ENCODE measurements at places on chromosomes 5 and 9.
A peak's percentile ranks its signal among the peaks of the same experiment; 100 is the strongest.

DNA sequence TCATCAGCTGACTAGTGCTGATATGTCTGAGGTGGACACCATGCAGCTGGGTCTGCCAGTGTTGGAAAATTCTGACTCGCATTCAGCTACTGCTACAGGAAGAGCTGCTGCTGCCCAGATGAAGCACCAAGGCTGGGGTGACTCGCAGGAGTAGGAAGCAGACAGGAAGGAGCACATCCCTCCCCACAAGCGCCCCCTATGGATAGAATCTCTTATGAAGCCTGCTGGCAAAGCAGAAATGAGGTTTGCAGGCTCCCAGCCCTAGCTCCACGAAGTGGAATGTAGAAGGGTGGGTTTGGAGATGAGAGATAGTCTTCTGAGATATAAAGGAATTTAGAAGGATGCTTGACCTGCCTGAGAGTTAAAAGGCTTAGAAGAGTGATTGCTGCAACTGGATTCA is 443.0 kb downstream of the ACTL7B start:
- peak; percentile 31 for DNase-seq

- no peak for DNase-seq
Observed at GRCh38 chr5:132457371-132458225, 33.0 kb downstream of the IRF1 start.

DNA sequence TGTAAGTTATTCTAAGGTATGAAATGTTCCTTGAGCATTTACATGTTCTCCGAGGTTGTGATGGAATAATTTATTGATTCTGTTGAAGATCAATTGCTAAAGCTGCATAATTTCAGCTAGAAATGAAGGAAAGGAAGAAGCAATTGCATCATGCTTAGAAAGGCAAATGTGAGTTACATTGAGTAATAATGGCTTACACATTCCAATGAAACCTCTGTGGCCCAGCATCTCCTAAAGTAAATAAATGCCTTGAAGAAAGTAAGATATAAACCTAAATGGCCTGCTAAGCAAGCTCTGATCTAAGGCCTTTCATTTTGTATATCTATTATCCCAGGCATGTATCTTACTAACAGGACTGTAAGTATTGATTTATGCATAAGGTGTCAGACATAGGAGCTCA is 677.3 kb upstream of the RGMB start:
- DNase-seq = no peak

- DNase-seq = no peak
Observed at GRCh38 chr9:120265791-120266190, 314.2 kb downstream of the CDK5RAP2 start.

GRCh38 chr9:114409103-114409780 is 21.5 kb upstream of the AKNA start:
- no peak for DNase-seq

DNA sequence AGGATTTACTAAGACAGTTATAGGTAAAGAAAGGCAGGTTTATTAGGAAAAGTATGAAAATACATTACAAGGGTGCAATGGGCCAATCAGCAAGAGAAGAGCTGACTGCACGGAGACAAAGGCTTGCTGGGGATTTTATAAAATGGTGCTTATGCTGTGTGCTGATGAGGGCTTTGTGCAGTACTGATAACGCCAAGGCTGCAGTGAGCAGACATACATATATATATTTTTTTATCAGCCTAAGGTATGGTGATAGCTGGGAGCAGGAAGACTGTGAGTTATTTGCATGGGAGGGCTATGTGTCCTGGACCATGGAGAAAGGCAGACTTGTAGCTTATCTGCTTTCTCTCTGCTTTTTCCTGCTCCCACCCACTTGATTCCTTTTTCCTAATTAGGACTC is 208.1 kb upstream of the ACTBL2 start:
- DNase-seq = no peak

GRCh38 chr5:662751-663435 is 30.3 kb downstream of the TPPP start:
- no peak for DNase-seq

GRCh38 chr5:34494111-34494755 is 161.9 kb upstream of the RAI14 start:
- DNase-seq = no peak

DNA sequence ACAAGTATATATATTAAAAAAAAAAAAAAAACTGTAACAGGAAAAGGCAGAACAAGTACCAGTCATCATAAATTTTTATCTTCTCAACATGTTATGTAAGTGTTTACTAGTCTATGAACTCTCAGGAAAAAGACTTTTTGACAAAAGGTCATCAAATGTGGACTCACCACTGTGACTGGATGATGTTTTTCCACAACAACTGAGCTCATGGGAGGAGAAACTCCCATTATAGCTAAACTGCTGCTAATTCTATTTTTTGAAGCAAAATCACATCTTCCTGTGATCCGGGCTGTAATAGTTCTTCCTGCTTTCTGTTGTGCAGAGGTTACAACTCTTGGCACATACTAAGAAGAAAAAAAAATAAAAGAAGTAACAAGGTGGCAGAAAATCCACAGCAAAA is 39.6 kb downstream of the POC5 start:
- no peak for DNase-seq

DNA sequence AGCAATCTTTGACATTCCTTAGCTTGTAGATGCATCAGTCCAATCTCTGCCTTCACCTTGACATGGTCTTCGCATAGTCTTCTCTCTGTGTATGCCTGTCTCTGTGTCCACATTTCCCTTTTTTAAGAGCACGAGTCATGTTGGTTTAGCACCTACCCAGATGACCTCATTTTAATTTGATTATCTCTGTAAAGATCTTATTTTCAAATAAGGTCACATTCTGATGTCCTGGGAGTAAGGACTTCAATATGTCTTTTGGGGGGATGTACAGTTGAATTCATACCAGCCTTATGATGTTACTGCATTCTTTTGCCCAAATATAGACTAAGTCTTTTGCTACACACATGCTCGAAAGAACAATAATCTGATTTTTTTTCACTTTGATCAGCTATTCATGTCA is 6.9 kb downstream of the KCTD16 start:
- no peak for DNase-seq

DNA sequence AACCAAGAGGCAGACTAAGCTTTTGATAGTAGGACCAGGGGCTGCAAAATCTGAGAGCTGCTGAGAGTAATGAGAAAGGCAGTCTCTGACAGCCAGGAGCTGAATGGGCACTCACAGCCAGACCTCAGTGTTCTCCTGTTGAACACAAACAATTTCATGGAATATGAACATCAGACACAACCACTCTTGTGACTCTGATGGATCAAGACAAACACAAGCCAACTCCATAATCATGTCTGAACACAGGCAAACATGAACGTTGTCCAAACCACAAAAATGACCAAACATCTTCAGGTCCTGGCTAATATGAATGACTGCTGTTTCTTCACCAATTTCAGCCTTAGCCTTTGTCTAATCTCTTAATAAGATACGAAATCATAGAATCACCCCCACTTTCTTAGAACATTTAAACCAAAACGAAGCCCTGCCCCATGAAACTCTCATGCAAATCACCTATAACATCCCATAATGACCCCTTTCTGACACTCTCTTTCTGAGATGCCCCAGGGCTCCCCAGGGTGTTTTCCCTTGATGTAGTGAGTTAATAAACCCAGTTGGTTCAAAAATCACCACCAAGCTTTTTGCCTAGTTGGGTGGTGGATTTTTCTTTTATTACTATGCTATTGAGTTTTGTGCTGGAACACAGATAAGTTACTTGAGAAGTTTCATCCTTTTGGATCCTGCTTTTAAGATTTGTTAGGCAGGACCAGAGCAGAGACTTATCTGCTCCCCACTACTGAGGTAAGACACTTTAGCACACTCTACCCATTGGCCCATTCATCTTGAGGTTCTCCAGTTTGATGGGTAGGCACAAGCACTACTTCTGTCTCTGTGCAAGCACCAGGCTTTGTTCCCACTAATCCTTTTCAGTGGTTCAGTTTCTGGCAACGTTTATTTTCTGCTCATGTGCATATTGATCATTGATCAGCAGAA is 5.9 kb upstream of the ERAP2 start:
- DNase-seq = no peak

GRCh38 chr5:159071382-159071781 is 28.3 kb downstream of the EBF1 start:
- DNase-seq = no peak

GRCh38 chr5:171667341-171668096 is 118.1 kb upstream of the SMIM23 start:
- DNase-seq = no peak

DNA sequence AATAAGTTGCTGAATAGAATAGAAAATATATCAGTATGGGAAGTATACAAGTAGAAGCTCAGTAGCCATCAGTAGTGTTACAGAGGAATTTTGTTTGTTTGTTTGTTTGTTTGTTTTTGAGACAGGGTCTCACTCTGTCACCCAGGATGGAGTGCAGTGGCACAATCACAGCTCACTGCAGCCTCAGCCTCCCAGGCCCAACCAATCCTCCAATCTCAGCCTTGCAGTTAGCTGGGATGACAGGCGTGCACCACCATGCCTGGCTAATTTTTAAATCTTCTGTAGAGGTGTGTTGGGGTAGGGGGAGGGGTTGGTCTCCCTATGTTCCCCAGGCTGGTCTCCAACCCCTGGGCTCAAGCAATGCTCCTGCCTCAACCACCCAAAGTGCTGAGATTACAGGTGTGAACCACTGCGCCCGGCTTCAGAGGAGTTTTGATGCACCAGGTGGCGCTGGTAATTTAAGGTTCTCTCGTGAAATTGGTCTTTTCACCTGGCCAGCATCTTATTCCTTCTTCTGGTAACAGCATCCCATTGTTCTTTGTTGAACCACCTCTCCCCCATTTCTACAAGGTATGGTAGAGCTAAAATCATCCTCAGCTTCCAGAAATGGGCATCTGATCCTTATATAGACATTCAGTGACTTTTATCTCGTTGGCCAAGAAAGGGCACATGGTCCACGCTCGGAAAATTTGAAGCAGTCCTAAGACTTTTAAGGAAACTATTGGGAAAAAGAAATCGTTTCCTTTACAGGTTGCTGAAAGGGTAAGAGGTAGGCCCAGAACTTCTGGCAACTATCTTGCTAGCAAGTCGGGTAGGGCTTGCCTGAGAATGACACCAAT is 157.1 kb downstream of the ARRDC3 start:
- peak; percentile 18 for DNase-seq

DNA sequence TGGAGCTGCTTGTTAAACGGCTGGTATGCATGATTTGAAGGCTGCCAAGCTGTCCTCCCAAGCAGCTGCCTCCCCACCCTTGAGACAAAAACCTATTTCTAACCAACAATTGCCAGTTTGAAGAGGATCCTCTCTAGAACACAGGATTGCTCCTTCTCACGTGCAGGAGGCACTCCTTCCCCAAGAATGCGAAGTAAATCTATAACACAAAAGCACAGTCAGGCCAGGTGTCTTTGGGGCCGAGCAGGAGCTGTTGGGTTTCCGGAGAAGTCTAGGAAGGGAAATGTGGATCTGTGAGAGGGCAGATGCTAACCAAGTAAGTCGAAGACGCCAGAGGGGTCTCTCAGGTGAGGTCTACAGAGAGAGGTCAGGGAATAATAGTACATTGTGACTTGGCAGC is 35.4 kb upstream of the GNPDA1 start:
- no peak for DNase-seq

GRCh38 chr9:117365438-117365837 is 49.4 kb downstream of the ASTN2 start:
- no peak for DNase-seq

DNA sequence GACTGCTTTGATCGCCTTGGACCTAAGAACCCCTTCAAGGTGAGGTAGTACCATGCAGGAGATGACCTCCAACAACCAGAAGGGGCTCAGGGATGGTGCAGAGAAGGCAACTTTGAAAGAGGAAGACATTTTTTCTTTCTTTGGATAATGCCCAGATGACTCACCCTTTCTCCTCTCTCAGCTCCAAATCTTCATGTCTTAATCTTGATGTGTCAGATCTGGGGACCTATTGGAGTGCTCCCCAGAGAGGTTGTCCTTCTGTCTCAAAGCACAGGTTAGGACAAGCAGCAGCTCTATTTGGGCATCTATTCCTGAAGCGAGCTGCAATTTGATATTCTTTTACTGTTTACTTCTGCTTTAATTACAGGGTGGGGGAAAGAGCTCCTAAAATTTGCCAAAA is 229.9 kb upstream of the MAP3K1 start:
- DNase-seq = no peak

Measured in endothelial cell (in vitro differentiated cells).